ENCODE measurements at places on chromosomes 6 and 20.

DNA sequence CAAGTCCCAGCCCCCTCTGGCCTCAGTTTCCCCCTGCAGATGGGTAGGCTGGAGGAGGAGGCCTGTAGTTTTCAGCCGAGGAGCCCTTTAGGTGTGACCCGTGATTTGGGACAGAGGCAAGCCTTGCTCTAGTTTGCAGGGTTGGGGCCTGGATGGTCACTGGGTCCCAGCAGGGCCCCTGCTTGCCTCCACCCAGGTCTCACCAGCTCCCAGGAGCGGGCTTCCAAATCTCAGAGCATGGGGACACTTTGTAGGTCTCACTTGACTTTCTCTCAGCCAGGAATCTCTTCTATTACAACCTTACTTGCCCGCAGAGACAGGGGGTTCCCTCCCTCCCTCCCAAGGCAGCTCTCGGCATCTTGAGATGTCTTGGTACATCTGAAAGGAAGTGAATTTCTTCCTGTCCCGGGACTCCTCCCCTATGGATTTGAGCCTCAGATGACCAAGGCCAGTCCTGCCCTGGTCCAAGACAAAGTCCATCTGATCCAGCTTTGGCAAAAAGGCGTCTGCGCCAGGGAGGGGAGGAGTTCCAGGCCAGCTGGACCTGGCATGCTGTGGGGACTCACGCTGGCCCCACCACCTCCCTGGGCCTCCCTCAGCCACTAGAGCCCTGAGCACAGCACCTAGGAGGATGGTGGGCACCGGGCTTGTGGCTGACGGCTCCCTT lies 47.4 kb downstream of the SRC start:
- no peak for DNase-seq

- no peak for DNase-seq
These were observed 215.0 kb upstream of the SGK1 start for GRCh38 chr6:134532694-134533624.

- no peak for DNase-seq
These were observed 13.9 kb upstream of the SULF2 start for GRCh38 chr20:47799116-47799715.

DNA sequence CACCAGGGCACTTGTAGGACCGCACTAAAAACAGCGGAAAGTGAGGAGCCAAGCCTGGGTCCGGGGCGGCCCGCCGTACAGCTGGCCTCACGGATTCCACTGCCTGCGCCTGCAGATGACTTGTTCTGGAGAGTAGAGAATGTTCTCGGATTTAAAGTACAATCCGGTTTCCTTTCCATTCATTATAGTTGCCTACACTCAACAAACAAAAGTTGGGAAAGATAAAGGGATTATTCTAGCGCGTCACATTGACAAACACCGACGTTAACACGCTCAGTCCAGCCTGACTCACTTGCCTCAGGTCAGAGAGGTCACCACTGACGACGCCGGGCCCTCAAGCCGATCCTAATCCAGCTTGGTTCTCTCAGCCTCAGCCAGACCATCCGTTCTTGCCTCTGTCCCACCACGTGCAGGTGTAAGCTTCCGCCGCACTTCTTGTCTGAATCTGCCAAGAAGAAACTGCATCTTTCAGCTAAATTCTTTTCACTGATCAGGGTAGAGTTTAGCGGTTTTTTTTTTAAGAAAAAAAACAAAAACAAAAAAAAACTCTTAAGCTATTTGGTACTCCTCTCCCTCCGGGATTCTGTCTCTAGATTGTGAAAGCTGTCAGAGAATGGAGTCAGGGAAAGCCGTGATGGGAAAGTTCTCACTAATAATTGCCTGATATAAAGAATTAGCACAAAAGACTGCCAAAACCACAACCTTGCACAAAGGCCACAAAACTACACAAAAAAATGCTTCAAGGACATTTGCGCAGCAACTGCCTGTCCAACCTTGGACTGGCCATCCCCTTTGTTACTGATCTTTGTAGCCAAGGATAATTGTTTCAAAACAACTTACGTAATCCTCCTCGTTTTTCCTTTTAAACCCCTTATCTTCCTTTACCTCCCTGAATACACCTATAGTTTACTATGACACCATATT lies 1.1 kb upstream of the PHF10 start:
- DNase-seq = peak; percentile 76

- no peak for DNase-seq
These were observed 604.4 kb upstream of the NOX3 start for GRCh38 chr6:156060013-156060412.

DNA sequence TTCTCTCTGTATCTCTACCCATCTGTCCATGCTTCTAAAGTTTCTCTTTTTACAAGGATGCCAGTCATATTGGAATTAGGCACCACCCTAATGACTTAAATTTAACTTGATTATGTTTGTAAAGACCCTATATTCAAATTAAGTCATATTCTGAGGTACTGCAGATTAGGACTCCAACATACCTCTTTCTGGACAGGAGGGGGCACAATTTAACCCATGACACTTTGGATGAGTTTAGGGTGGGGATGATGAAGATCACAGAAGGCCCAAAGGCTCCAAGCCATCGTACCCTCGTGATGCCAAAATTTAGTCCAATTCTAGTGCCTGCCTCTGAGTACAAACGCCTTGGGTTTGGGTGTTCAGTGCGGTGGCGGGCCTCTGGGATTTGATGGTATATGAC lies 15.0 kb upstream of the NKX2-2 start:
- no peak for DNase-seq

GRCh38 chr6:156169371-156169770 lies 607.8 kb upstream of the ARID1B start:
- DNase-seq = no peak

DNA sequence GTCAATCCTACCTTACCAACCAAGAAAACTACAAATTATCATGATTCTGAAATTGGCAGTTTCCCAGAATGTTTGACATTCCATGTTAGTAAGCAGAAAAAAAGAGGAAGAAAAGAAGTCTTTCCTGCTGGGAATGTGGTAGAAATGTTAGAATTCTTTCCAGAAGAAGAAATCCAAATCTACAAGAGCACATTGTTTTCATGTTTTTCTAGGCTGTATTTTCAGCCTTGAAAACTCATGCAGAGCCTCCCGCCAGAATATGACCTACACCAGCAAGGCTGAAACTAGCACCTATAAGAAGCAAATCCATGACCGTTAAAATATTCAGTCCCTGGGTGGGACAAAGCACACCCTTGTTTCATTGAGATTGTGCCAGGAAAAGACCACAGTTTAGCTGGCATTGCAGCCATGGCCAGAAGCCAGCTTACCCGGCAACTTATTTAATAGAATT lies 259.4 kb downstream of the GJA1 start:
- DNase-seq = no peak

DNA sequence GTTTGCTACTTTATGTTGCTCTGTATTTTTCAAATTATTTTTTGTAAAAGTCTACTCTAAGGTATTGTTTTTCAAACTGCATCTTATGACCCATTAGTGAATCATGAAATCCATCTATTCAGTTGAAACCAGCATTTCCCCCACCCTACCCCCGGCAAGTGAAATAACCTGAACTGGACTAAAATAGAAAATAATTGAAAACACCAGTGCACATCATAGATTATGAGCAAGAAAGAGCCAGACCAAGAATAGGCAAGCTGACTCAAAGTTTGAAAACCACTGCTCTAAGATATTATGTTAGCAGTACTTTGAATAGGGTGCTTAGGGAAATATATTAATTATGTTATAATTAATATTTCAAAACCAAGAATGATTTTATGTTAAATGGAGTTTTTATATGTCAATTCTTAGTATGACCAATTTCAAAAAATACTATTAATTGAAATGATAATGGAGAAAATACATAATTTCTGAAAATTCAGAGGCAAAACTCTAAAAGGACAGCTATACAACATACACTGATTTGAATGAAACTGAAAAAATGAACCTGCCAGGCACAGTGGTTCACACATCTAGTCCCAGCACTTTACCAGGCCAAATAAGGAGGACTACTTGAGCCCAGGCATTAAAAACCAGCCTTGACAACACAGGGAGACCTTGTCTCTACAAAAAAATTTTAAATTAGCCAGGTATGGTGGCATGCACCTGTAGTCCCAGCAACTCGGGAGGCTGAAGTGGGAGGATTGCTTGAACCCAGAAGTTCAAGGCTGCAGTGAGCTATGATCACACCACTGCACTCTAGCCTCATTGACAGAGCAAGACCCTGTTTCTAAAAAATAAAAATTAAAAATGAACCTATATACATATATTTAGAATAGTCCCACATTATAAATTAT lies 112.0 kb downstream of the CDK19 start:
- no peak for DNase-seq

DNA sequence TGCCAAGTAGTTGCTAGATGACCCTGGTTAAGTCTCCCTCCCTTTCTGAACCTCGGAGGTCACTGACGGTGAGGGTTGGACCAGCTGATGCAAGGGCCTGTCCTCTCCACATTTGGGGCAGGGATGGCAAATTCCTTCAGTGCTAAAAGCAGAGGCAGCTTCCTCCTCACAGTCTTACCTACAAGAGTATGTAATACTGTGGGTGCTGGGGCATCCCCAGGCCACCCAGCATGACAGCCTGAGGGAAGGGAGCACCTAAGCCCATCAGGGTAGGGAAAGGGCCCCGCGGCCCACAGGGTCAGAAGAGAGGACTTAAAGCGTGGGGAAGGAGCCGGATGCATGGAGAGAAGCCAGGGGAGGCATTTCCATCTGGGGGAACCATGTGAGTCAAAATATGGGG lies 38.0 kb downstream of the TGM3 start:
- no peak for DNase-seq

- DNase-seq = no peak
These were observed 247.8 kb upstream of the ZFP64 start for GRCh38 chr20:52439375-52439774.

DNA sequence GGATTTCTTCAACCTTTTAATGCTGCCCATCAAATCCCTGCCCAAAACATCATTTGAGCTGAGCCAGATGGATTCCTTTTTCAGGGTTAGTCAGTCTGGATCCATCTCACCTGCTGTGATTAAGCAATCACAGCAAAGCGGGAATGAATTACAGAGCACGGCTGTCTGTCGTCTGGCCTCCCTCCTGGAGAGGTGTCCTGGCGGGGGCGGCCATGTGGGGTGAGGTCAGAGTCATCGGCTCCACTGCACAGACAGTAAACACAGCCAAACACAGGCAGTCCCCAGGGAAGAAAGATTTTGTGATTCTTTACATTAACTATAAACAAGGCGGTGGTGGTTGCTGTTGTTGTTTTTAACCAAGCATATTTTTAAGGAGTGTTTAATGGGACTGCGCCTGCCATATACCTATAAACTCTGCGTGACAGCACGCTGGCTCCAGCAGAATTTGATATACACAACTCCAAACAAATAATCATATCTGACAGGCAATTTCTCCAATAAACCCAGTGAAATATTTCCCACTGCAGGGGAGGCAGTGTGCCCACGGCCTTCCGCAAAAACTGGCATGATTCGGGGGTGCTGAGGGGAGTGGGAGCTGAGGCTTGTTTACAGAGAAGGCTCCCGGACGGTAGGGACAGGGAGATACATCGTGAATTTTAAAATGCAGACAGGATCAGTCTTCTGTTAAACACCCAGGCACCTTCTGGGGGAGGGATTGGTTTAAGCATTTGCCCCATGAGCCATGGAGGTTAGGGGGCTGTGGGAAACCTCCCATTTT lies 232.0 kb upstream of the PMEPA1 start:
- no peak for DNase-seq

GRCh38 chr6:54315656-54316055 lies 7.4 kb downstream of the TINAG start:
- no peak for DNase-seq

DNA sequence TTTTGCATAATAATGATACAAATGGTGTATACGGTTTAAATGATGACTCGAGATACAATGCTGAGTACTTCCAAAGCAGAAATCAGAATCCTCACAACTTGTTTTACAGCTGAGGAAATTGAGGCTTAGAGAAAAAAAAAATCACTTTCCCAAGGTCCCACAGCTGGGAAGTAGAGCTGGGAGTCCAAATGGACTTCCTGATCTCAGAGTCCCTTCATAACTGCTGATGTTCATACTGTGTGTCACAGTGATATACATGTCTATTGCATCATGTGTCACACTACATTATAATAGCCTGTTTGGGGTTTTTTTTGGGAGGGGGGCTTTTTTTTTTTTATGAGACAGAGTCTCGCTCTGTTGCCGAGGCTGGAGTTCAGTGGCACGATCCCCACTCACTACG lies 8.5 kb downstream of the HM13 start:
- DNase-seq = no peak

- no peak for DNase-seq
These were observed 115.1 kb upstream of the BEND3 start for GRCh38 chr6:107230448-107230847.

DNA sequence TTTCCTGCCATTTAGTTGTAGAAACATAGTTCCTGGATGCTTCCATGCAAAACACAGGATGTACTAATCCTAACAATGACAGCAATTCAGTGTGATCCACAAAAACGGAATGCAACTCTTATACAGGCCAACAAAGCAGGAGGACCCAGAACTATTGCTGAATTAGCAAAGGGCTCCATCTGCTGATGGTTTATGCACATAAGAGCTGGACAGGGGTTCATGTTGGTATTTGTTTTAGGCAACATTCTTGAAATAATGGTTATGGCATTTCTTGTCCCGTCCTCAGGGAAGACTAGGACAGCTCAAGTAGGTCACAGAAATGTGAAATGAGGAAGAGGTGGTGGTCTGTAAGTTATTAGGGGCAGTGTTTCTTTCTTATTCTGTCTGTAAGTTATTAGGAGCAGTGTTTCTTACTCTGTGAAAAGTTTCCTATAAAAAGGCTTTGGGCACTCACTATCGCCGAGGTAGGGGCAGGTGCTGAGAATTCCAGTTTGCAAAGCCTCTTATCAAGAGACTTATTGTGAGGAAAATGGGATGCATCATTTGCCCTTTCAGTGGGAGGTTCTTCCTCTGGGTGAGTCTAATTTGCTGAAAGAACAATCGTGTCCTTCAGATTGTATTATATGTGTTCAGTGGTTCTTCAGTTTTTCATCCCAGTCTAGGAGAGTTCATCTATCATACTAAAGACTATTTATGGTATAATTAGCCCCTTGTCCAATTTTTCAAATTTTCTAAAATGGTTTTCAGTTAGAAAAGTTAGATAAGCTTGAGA lies 171.1 kb downstream of the MCHR2 start:
- peak; percentile 74 for DNase-seq

DNA sequence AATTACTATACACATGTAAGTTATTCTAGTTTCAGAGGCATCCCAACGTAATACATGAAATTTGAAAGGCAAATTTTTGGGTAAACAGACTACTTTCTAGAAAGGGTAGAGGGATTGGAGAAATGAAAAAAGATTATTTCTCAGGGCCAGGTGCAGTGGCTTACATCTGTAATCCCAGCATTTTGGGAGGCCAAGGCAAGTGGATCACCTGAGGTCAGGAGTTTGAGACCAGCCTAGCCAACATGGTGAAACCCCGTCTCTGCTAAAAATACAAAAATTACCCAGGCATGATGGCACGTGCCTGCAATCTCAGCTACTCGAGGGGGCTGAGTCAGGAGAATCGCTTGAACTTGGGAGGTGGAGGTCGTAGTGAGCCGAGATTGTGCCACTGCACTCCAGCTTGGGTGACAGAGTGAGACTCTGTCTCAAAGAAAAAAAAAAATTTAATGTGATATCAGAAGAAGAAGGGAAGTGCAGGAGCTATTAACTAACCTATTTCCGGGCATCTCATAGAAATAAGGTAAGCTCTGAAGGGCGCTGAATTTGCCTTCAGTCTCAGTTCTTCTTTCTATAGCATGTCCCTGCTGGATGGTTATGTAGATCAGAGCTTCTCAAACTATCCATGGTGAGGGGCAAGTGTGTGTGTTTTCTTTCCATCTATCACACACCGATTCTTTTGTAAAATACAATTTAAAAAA lies 100.3 kb upstream of the MTHFD1L start:
- no peak for DNase-seq

GRCh38 chr20:41057999-41058673 lies 29.5 kb downstream of the TOP1 start:
- no peak for DNase-seq
